ENCODE measurements at places on chromosomes 12 and 14. TPM values are rescaled to one million over a fixed set of nuclear protein-coding genes. Genes with fewer than 3 reads are reported as not detected.

PTPRQ gene
- polyA plus RNA-seq: not detected

PGF gene
- polyA plus RNA-seq: 21.8 TPM

CYP27B1 gene
- not detected for polyA plus RNA-seq

COCH gene
- 43.7 TPM for polyA plus RNA-seq

KCNJ8 gene
- polyA plus RNA-seq: 4.4 TPM

MUCL1 gene
- polyA plus RNA-seq: not detected

REP15 gene
- polyA plus RNA-seq: 0.53 TPM

NKX2-1 gene
- polyA plus RNA-seq: 90.6 TPM

PIWIL1 gene
- polyA plus RNA-seq: not detected

TAS2R8 gene
- polyA plus RNA-seq: not detected

TMEM233 gene
- 0.36 TPM for polyA plus RNA-seq

ZDHHC22 gene
- polyA plus RNA-seq: 30.2 TPM

KRT82 gene
- polyA plus RNA-seq: not detected

CLEC12A gene
- polyA plus RNA-seq: not detected

KLHL33 gene
- polyA plus RNA-seq: not detected

SLC39A2 gene
- not detected for polyA plus RNA-seq

IFI27 gene
- polyA plus RNA-seq: 159 TPM

KIF26A gene
- polyA plus RNA-seq: 15.3 TPM

DACT1 gene
- polyA plus RNA-seq: 1.5 TPM
